Cardiac muscle cell (in vitro differentiated cells and primary cell): ENCODE measurements at places on chromosomes 7 and 10. TPM values are rescaled to one million over a fixed set of nuclear protein-coding genes. Genes with fewer than 3 reads are reported as not detected.
A peak's percentile ranks its signal among the peaks of the same experiment; 100 is the strongest.

DNA sequence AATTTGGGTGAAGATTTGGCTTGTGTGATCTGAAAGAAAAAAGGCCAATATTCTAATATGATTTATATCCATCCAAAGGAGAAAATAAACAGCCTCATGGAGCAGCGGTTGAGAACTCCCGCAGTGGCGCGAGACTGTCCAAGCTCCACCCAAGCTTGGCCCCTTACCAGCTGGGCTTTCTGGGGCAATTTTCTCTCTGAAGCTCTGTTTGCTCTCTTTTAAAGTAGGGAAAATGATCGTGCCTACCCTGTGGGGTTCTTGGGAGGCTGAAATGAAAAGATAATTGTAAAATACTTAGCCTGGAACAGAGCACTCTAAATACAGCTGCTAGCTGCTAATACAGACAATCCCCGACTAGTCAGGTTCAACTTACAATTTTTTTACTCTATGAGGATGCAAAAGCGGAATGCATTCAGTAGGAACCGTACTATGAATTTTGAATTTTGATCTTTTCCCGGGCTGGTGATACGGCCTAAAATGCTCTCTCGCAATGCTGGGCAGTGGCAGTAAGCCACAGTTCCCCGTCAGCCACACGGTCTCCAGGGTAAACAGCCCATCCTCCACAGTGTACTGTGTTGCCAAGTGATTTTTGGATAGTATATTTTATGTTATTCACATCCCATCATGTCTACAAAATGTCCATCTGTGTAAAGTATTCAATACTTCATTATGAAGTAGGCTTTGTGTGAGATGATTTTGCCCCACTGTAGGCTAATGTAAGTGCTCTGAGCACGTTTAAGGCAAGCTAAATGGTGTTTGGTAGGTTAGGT lies 137.7 kb downstream of the CHN2 start:
- H3K36me3 ChIP-seq: no peaks in the 10 kb centered on the region
- peaks cover 13% of the 10 kb centered on the region for H3K27me3 ChIP-seq
- no peak for DNase-seq
- no peak overlapping the region for H3K4me3 ChIP-seq
- H3K4me1 ChIP-seq: peaks cover 27% of the 10 kb centered on the region
- no peak overlapping the region for H3K27ac ChIP-seq

DNA sequence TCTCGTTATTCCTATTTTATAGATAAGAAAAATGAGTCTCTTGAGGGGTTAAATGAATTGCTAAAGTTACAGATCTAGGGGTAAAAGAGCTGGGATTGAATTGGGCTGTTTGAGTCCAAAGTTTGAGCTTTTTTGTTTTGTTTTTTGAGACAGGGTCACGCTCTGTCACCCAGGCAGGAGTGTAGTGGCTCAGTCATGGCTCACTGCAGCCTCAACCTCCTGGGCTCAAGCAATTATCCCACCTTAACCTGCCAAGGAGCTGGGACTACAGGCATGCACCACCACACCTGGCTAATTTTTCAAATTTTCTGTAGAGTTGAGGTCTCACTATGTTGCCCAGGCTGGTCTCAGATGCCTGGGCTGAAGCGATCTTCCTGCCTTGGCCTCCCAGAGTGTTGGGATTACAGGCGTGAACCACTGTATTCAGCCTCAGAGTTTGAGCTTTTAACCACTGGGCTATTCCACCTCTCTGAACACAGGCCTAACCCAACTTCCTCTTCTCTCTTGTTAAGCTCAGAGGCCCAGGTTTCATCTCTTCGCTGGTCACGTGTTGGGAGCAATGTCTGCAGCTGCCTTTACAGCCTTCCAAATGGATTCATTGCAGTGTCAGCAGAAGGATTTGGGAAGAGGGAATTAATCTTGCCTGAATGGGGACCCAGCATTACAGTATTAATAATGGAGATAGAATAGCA lies 8.0 kb downstream of the SUFU start:
- no peak for DNase-seq
- H3K27me3 ChIP-seq: no peaks in the 10 kb centered on the region
- no peak overlapping the region for H3K4me3 ChIP-seq
- H3K36me3 ChIP-seq: peaks cover 21% of the 10 kb centered on the region
- H3K27ac ChIP-seq: no peak overlapping the region

DNA sequence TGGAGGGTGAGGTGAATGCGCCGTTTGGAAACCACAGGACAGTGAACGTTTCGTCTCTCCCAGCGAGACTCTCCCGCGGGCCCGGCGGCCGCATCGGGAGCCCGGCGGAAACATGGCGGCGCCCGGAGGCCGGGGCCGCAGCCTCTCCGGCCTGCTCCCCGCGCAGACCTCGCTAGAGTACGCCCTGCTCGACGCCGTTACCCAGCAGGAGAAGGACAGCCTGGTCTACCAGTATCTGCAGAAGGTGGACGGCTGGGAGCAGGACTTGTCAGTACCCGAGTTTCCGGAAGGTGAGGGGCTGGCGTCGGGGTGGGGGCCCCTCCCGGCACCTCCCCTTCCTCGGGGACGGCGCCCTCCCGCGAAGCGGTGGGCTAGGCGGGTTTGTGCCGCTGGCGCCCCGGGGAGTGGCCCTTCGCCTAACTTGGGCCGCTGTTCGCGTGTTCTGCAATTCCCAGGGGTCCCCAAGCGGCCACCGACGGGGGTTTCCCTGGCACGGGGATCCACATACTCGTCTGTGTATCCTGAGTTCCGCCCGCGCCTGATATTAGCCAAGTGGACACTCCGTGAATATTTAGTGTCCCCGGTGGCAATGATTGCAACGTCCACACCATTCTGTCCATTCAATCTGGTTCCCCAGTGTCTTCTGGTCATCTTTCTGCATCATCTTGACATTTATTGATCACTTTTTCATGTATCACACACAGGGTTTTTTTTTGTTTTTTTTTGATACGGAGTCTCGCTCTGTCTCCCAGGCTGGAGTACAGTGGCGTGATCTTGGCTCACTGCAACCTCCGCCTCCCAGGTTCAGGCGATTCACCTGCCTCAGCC lies 514 bp downstream of the NHLRC2 start:
- peaks cover 15% of the 10 kb centered on the region for H3K36me3 ChIP-seq
- peak; percentile 73 for DNase-seq
- H3K27me3 ChIP-seq: no peaks in the 10 kb centered on the region

DNA sequence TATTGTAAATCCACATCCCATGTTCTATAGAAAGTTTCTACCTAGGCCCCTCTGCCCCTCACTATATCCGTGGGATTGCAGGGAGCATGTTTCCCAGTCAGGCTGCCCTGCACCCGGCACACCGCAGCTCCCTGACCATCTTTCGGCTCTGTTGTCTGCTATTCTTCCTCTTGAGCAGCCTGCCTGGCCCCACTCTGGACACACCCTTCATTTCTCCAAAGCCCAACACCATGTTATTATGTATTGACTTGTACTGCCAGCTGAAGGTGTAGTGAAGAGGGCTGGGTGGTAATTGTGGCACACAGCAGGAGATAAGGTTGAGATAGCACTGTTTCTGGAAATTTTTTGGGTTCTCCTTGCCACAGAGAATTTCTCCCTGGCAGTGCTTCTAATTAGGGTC lies 9.8 kb downstream of the LRMDA start:
- DNase-seq: no peak
- no peaks in the 10 kb centered on the region for H3K27me3 ChIP-seq
- H3K36me3 ChIP-seq: no peaks in the 10 kb centered on the region
- no peak overlapping the region for H3K27ac ChIP-seq

- no peak overlapping the region for H3K4me3 ChIP-seq
- DNase-seq: no peak
- peaks cover 4% of the 10 kb centered on the region for H3K27me3 ChIP-seq
- no peak overlapping the region for H3K27ac ChIP-seq
- no peaks in the 10 kb centered on the region for H3K36me3 ChIP-seq
Measured at GRCh38 chr10:89156161-89156835, 50.8 kb downstream of the CH25H start.

DNA sequence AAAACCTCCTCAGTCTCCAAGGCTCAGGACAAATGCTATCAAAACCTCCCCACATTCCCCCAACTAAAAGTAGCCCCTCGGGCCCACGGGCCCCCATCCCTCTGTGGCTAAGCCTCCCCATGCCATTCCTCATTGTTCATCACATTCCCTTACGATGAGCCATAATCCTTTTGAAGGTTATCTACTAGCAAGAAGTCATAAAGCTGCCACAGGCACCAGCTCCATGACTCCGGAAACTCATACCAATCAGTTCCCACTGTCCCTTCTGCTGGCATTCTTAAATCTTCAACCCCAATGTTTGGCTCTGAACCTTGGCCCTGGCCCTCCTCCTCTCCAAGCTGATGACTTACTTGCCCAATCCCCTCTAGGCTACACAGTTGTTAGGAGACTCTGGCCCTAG lies 19.4 kb upstream of the TM9SF3 start:
- H3K27me3 ChIP-seq: no peaks in the 10 kb centered on the region
- no peak overlapping the region for H3K27ac ChIP-seq
- peak; percentile 17 for DNase-seq

DNA sequence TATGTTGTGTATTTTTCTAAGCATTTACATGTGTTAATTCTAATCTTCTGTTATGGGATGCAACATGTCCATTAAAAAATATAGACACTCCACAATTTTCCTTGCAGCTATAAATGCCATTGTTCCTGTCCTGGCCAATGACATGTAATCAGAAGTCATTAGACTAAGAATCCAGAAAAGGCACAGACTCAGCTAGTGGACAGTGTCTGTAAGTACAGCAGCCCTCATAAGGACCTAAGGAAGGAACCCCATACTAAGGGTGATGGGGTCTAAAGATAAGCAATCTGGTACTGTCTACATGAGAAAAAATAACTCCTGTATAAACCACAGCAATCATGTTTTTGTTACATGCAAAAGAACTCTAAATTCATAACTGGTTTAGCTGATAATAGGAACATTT lies 115.9 kb downstream of the GPR85 start:
- no peak overlapping the region for H3K27ac ChIP-seq
- no peaks in the 10 kb centered on the region for H3K4me1 ChIP-seq

GRCh38 chr10:72834183-72834825 lies 59.2 kb upstream of the OIT3 start:
- no peaks in the 10 kb centered on the region for H3K27me3 ChIP-seq
- DNase-seq: peak; percentile 64
- no peak overlapping the region for H3K27ac ChIP-seq
- no peaks in the 10 kb centered on the region for H3K36me3 ChIP-seq

The VPS41 gene
- total RNA-seq: 30.6 and 73.7 TPM in 2 replicates

DNA sequence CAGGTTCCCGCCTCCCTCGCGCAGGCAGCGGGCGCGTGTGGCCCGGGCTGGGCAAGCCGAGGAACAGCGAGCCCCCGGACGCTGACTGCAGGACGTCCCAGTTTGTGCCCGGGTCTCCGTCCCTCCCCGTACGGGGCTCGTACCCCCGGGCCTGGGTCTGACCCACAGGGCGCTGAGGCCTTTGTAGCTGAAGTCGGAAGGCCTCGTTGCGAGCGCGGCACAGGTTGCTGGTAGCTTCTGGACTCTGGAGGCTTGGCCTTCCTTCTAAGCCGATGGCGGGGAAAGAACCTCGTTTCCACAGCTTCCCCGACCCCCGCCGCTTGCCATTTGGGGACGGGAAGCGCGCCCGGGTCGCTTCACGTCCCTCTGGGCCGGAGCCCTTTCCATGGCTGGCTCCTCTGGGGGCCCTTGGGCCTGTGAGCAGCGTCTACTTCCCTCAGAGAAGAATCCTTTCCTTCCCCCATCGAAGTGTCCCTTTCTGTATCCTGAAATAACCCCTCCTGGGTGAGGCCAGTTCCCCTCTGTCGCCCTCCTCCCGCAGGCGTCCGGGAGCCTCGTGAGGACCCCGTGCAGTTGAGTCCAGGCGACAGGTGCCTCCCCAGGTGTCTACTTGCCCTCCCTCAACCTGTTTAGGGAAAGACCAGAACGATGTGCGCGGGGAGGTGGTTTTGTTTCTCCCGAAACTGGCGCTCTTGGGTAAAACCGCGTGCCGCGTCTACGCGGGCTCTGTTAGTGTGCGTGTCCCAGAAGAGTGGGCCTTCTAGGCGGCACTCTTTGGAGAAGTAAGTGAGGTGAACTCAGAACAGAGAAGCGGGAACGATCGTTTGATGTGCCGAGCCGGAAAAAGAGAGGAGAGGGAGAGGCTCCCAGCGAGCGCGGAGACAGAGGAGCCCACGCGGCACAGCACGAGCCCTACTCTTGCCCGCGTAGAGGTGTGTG lies 9.3 kb downstream of the EVX1 start:
- H3K4me1 ChIP-seq: peaks cover 5% of the 10 kb centered on the region
- H3K27me3 ChIP-seq: peaks cover 89% of the 10 kb centered on the region
- no peak for DNase-seq
- peak overlapping the region; percentile 19 for H3K4me3 ChIP-seq
- no peaks in the 10 kb centered on the region for H3K36me3 ChIP-seq
- H3K27ac ChIP-seq: no peak overlapping the region

- H3K4me3 ChIP-seq: no peak overlapping the region
- no peaks in the 10 kb centered on the region for H3K27me3 ChIP-seq
- no peaks in the 10 kb centered on the region for H3K4me1 ChIP-seq
- H3K27ac ChIP-seq: no peak overlapping the region
- H3K36me3 ChIP-seq: no peaks in the 10 kb centered on the region
- peak; percentile 32 for DNase-seq
Measured at GRCh38 chr7:18993933-18994668, 123.3 kb downstream of the TWIST1 start.

The ANLN gene
- 14.4 and 56.7 TPM in 2 replicates for total RNA-seq

DNA sequence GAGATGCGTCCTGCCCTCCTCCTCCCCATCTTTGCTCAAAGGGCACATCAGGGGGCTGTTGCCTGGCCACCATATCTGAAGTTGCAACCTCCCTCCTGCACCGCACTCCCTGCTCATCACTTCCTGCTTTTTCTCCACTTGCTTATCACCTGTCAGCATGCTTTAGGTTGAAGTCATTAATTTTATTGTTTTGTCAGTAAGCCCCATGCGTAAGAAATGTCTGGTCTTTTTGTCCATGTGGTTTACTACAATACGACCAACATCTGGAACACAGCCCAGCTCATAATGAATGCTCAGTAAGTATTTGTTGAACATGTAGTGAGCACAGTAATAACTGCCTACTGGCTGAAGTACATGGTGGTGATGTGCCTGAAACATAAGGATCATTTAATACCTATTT lies 71.6 kb upstream of the GJD4 start:
- H3K36me3 ChIP-seq: peaks cover 22% of the 10 kb centered on the region
- DNase-seq: peak; percentile 63
- H3K4me1 ChIP-seq: no peaks in the 10 kb centered on the region
- H3K27ac ChIP-seq: no peak overlapping the region

The ANKRD22 gene
- total RNA-seq: not detected in 2 replicates

- peak; percentile 78 for DNase-seq
- peaks cover 7% of the 10 kb centered on the region for H3K27me3 ChIP-seq
Measured at GRCh38 chr10:61904733-61905725, 3.5 kb downstream of the ARID5B start.

GRCh38 chr7:80770675-80771081 lies 132.2 kb downstream of the CD36 start:
- H3K4me3 ChIP-seq: no peak overlapping the region
- no peak overlapping the region for H3K27ac ChIP-seq
- H3K27me3 ChIP-seq: no peaks in the 10 kb centered on the region
- H3K36me3 ChIP-seq: no peaks in the 10 kb centered on the region
- peaks cover 38% of the 10 kb centered on the region for H3K4me1 ChIP-seq

The DGKB gene
- total RNA-seq: 0.53 and 0.86 TPM in 2 replicates

The BAZ1B gene
- 35.1 and 42.5 TPM in 2 replicates for total RNA-seq

The NXPH1 gene
- total RNA-seq: 0.95 and 2.2 TPM in 2 replicates

The TMEM213 gene
- not detected in 2 replicates for total RNA-seq

DNA sequence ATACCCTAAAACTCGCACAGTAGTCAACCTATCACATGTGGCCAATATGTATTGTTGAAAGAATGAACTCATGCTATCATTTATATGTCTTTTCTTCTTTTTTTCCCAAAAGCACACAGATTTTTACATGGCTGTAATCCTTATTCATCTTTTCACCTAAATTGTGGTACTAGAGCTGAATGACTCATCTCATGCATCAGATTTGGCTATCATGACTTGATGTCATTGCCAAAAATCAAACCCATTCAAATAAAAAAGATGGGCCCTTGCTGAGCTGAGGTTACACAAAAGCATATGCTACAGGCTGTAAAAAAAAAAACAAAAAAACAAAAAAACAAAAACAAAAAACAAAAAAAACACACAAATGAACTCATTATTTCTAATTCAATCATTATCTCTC lies 3.3 kb upstream of the LMOD2 start:
- H3K36me3 ChIP-seq: no peaks in the 10 kb centered on the region
- no peaks in the 10 kb centered on the region for H3K4me1 ChIP-seq
- no peak overlapping the region for H3K27ac ChIP-seq
